ENCODE measurements at places on chromosomes 6 and 20. TPM values are rescaled to one million over a fixed set of nuclear protein-coding genes. Genes with fewer than 3 reads are reported as not detected.

DNA sequence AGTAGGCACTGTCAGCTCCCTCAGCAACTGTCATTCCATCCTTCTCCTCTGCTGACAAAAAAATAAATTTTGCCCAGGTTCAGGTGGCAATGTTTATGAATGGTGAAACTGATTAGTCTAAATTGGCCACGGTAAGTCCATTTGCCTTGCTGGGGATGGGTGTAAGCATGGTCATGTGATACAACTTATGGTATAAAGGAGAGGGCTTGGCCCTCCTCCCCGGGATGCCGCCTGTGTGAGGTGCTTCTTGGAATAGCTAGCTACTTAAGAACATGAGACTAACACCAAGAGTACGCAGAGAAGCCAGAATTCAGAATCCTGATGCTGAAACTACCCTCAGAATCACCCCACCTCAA, 94.4 kb upstream of the MAP7 start:
- no peak overlapping the region for H3K4me3 ChIP-seq
- peaks cover 2% of the 10 kb centered on the region for H3K4me1 ChIP-seq
- H3K27me3 ChIP-seq, result no peaks in the 10 kb centered on the region
- no peak overlapping the region for H3K27ac ChIP-seq
- no peak for DNase-seq
- H3K36me3 ChIP-seq, result no peaks in the 10 kb centered on the region

GRCh38 chr20:63033794-63034709, 27.3 kb upstream of the BHLHE23 start:
- H3K27me3 ChIP-seq, result peaks cover 65% of the 10 kb centered on the region
- H3K36me3 ChIP-seq, result no peaks in the 10 kb centered on the region
- H3K4me3 ChIP-seq, result no peak overlapping the region

The RAD21L1 gene
- polyA plus RNA-seq, result not detected

GRCh38 chr6:116200619-116201249, 53.1 kb downstream of the TSPYL4 start:
- no peak overlapping the region for H3K27ac ChIP-seq
- no peaks in the 10 kb centered on the region for H3K4me1 ChIP-seq
- H3K36me3 ChIP-seq, result peaks cover 2% of the 10 kb centered on the region
- no peaks in the 10 kb centered on the region for H3K27me3 ChIP-seq
- H3K4me3 ChIP-seq, result no peak overlapping the region
- DNase-seq, result no peak

The TSPO2 gene
- 2.3 TPM for polyA plus RNA-seq

DNA sequence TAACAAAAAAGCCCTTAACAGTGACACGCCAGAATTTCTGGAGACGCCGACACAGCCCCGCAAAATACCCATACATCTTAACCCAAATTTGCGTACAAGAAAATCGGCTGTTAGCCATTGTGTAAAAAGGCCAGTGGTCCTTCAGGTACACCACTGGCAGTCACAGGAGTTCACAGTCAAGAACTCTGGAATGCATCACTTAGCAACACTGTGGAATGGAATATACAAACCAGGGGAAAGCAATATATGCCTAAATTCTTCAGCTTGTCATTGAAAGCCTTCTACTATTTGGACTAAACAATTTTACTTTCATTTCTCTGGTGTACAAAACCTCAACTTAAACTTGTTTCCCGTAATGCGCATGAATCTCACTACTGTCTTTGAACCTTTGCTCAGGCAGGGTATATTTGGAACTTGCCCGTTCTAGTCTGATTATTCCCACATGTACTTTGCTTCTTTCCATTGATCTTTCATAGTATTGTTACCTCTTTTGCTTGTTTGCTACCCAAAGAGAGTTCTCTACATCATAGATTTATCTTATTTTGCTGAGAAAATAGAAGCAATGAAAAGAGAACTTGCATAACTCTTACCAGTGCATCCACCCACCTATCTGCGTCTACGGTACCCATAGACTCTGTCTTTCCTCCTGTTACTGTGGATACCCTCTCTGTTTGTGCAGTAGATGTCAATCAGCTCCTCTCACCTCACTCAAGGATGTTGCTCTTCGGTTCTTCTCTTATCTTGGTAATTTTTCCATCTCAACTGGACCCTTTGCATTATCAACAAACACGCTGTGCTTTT, at the start of gene ARMH2:
Gene ARMH2 (minus strand): TSS at position 178 of the 801 bp plus-strand sequence. CDS start 60 bp downstream, at position 118.
- H3K27me3 ChIP-seq, result no peaks in the 10 kb centered on the region
- no peaks in the 10 kb centered on the region for H3K36me3 ChIP-seq
- no peak within 1 kb of the TSS for H3K27ac ChIP-seq
- no peak within 1 kb of the TSS for H3K4me3 ChIP-seq
- no peaks in the 10 kb centered on the region for H3K4me1 ChIP-seq

- no peak overlapping the region for H3K27ac ChIP-seq
- H3K4me1 ChIP-seq, result no peaks in the 10 kb centered on the region
- DNase-seq, result no peak
- H3K4me3 ChIP-seq, result no peak overlapping the region
- H3K36me3 ChIP-seq, result peaks cover 56% of the 10 kb centered on the region
These were observed 18.6 kb downstream of the MTG2 start for GRCh38 chr20:62201173-62202082.

GRCh38 chr6:72636215-72636614, 14.4 kb downstream of the KCNQ5 start:
- H3K27me3 ChIP-seq, result no peaks in the 10 kb centered on the region
- H3K27ac ChIP-seq, result no peak overlapping the region

DNA sequence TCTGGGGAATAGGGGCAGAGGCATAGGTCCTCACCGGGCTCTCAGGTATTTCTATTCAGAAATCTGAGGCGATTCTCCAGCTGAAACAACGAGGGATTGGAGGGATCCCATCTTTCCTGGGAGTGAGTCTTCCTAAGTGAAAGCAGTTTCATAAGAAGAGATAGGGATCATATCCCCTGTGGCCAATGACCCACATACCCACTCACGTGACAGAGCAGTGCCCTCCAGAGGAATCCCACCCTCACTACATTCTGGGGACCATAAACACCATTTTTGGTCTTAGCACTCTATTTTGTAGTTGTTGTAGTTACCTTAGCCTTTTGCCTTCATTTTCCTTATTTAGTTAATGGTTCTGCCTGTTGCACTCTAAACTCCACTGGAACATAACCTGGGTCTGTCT, 121.1 kb downstream of the GPR63 start:
- no peak overlapping the region for H3K4me3 ChIP-seq
- no peaks in the 10 kb centered on the region for H3K36me3 ChIP-seq

GRCh38 chr20:1922786-1923185, 27.6 kb downstream of the SIRPA start:
- DNase-seq, result no peak
- H3K27me3 ChIP-seq, result no peaks in the 10 kb centered on the region
- peaks cover 32% of the 10 kb centered on the region for H3K36me3 ChIP-seq
- H3K4me3 ChIP-seq, result no peak overlapping the region
- H3K4me1 ChIP-seq, result peaks cover 21% of the 10 kb centered on the region

The DEF6 gene
- 13.2 TPM for polyA plus RNA-seq

The RAB5IF gene
- polyA plus RNA-seq, result 101 TPM

- no peaks in the 10 kb centered on the region for H3K36me3 ChIP-seq
- H3K27me3 ChIP-seq, result no peaks in the 10 kb centered on the region
- H3K4me1 ChIP-seq, result no peaks in the 10 kb centered on the region
- no peak for DNase-seq
These were observed 300.4 kb upstream of the MARCKS start for GRCh38 chr6:113556775-113557174.
